Activated naive CD4-positive, alpha-beta T cell treated with anti-CD3 and anti-CD28 coated beads for 36 hours (primary cell): ENCODE measurements at places on chromosomes 5 and 9. TPM values are rescaled to one million over a fixed set of nuclear protein-coding genes. Genes with fewer than 3 reads are reported as not detected.

Gene HSD17B3
- not detected for total RNA-seq

Gene STOM
- 34.0 TPM for total RNA-seq

Gene SEMA4D
- total RNA-seq = 156 TPM

Gene SLC27A6
- not detected for total RNA-seq

Gene DDX4
- total RNA-seq = not detected

Gene FBN2
- not detected for total RNA-seq

Gene SEC24A
- 16.6 TPM for total RNA-seq
